Stimulated activated CD4-positive, alpha-beta T cell treated with anti-CD3 and anti-CD28 coated beads, TNF-alpha, amount 100 ng/mL, for 48 hours (primary cell): ENCODE measurements at places on chromosomes 7 and 10.

DNA sequence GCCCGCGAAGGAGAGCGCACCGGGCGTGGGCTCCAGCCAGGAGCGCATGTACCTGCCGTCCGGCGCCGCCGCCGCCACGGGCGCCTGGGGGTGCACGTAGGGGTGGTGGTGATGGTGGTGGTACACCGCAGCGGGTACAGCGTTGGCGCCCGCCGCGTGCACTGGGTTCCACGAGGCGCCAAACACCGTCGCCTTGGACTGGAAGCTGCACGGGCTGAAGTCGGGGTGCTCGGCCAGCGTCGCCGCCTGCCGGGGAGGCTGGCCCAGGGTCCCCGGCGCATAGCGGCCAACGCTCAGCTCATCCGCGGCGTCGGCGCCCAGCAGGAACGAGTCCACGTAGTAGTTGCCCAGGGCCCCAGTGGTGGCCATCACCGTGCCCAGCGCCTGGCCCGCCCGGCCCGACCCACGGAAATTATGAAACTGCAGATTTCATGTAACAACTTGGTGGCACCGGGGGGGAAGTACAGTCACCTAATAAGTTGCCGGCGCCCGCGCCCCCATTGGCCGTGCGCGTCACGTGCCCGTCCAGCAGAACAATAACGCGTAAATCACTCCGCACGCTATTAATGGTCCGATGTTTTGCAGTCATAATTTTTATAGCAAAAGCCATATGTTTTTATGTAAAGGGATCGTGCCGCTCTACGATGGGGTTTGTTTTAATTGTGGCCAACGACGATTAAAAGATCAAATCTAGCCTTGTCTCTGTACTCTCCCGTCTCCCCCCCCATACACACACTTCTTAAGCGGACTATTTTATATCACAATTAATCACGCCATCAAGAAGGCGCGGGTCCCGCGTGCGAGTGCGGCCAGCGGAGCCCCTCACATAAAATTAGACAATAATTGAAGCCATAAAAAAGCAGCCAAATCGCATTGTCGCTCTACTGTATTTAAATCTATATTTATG, at the start of gene HOXA9:
Gene HOXA9, minus strand, starts transcription at position 449 of the 907 bp plus-strand sequence. Its CDS starts 80 bp downstream, at position 369.
- no peak for DNase-seq

DNA sequence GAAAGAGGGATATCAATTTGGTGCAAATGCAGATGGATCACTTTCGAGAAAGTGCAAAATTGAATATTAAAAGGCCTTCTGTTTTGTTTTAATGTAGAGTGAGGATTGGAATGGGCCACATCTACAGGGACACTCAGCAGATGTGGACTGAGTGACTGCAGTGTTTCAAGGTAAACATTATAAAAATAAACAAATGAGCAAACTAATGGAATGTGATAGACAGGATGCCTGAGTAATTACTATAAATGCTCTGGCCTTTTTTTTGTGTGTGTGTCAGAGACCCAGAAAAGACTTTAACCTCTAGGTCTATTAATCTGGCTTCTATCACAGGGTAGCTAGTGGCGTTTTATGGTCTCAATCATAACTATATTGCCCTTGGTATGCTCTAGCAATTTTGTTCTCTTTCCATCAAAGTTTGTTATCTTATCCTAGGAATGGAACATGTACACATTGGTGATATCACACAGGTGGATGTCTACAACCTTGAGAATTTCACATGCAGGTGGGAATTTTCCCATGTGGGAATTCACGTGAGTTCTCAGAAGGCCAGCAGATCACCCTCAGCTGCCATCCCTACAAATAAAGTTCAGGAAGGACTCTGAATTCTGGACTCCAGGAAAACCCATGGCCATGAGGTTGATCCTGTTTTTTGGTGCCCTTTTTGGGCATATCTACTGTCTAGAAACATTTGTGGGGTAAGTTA, at the start of gene CPA2:
Gene CPA2, plus strand, starts transcription at position 606 of the 703 bp plus-strand sequence. Its CDS starts 19 bp downstream, at position 625.
- no peak for DNase-seq

GRCh38 chr10:114577133-114577532, 80.9 kb downstream of the ABLIM1 start:
- DNase-seq, result no peak

DNA sequence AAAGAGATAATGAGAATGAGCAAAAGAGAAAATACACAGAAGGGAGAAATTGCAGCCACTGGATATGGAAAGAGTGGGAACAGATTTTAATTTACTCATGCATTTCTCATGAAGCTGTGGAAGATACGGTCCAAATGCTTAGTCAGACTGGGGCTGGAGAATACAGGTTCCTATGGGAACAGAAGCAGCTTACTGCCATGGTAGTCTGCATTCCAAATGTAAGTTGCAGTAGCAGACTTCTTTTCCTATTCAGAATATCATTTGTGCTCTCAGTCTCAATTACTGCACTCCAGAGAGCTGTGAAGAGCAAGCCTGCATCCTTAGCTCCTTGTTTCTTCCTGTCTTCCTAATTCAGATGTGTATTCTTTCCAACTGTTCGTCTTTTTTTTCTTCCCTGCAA, 190.8 kb upstream of the TMEM196 start:
- DNase-seq, result no peak

- DNase-seq, result no peak
Measured at GRCh38 chr7:155510975-155511701, 35.2 kb downstream of the CNPY1 start.

DNA sequence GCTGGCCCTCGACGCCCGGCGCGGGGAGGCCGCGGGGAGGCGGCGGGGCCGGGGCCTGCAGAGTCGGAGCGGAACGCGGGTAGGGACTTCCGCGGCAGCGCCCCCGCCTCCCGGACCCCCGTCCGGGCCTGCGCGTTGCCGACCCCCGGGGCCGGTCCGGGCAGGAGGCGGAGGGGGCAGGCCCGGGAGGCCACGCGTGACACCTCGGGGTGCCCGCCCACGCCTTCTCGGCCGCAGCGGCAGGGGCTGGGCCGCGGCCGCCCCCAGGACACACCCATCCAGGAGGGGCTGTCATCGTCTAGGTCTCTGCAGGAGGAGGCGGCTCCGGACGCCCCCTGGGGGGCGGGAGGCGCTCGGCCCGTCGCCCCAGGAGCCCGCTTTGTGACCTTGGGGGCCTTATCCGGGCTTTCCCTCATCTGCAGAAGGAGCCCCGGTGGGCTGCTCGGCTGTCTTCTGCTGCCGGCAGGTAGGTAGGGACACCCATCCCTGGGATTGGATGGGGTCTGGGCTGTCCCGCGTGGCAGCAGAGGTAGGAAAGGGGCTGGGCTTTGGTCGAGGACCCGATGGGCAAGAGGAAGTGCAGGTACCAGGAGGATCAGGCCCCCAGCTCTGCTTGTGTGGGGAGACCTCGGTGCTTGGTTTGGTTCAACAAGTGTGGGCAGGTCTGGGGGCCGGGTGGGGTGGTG, 569 bp downstream of the ZNF316 start:
- DNase-seq, result peak; percentile 21
